ENCODE measurements at places on chromosomes 1 and 21. TPM values are rescaled to one million over a fixed set of nuclear protein-coding genes. Genes with fewer than 3 reads are reported as not detected.

DNA sequence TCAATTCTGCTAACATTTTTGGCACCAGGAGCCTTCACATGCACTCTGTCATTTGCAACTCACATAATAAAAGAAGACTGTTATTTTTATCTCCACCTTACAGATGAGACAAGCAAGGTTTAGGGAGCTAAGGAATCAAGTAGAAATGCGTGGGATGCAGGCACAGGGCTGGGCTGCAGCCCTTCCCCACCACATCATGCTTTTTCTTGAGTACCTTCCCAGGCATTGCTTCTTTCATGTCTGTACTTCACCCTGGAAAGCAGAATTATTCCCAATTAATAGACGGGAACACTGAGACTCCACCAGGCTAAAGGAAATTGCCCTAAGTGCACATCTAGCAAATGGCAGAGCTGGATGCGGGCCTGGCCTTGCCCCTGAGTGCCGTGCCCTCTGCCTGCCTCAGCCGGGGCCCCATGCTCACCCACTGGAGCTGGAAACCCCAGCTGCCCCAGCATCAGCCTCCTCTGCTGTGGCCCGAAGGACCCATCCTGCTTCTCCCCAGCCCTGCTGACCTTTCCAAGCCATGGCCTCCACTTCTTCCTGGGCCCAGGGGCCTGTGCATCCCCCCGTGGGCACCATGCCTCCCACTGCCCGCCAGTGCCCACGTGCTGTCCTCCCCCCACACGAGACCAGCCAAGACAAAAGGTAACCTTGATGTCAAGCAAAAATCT is 257.5 kb downstream of the TOMM20 start:
- H3K4me3 ChIP-seq: no peak overlapping the region
- no peaks in the 10 kb centered on the region for H3K36me3 ChIP-seq
- no peak overlapping the region for H3K27ac ChIP-seq

KCNN3 gene
- total RNA-seq: 0.08 TPM

LRRIQ3 gene
- total RNA-seq: 2.0 TPM

ATP13A2 gene
- total RNA-seq: 44.3 TPM

CRYBG2 gene
- total RNA-seq: 0.75 TPM

DNA sequence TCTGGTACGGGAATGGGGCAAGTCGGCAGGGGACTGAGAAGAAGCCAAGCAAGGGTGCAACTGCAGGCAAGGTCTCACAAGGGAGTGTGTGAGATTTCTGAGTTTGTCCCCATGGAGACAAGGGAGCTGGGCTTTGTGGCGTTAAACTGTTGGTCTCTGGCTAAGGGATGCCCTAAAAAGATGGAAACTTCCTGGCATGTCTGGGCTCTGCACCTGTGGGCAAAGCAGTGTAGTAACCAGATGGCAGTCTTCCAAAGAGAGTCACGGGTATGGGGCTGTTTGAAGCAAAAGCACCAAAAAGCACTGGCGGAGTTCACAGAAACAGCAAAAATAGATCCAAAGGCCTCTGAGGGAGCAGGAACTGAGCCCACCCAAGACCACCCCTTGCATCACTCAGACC is 104.8 kb upstream of the SLC44A3 start:
- no peaks in the 10 kb centered on the region for H3K36me3 ChIP-seq
- H3K27me3 ChIP-seq: peaks cover 8% of the 10 kb centered on the region
- H3K4me1 ChIP-seq: peaks cover 12% of the 10 kb centered on the region
- no peak overlapping the region for H3K27ac ChIP-seq
- H3K4me3 ChIP-seq: no peak overlapping the region

DNA sequence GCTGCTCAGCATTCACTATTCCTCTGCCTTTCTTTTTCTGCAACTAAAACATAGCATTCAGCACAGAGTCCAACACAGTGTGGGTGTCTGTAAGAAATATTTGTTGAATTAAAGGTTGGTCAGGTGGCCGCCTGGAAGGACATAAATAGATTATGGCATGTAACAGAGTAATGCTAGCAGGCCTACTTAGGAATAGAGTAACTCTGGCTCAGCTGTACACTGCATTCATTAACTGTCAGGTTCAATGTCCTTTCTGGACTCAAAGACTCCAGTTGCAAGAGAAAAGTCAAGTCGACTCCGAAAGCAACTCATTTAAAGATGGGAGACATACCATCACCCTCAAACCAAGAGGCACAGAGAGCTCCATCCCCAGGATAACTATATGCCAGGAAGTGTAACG is 116.0 kb downstream of the LMX1A start:
- no peaks in the 10 kb centered on the region for H3K36me3 ChIP-seq
- H3K4me3 ChIP-seq: no peak overlapping the region
- DNase-seq: no peak
- H3K4me1 ChIP-seq: peaks cover 3% of the 10 kb centered on the region

DNA sequence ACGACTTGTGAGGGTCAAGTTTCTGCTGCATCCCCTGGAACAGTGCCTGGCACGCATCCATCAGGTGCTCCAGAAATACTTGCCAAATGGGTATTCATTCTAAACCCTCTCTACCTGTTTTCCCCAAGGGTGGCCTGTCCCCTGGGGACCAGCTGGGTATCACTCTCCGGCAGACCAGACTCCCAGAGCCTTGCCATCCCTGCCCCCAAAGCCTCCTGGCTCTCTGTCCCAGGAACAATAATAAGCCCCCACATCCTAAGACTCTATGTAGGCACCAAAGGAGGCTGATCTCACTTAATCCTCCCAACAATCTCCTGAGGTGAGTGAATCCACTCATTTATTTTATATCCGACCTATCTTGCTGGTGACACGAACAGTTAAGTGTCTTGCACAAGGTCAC is 96.7 kb downstream of the MRPL37 start:
- H3K27ac ChIP-seq: peak overlapping the region; percentile 84
- no peak overlapping the region for H3K4me3 ChIP-seq
- peaks cover 96% of the 10 kb centered on the region for H3K4me1 ChIP-seq
- H3K36me3 ChIP-seq: no peaks in the 10 kb centered on the region
- no peak for DNase-seq
- H3K27me3 ChIP-seq: no peaks in the 10 kb centered on the region

- H3K36me3 ChIP-seq: peaks cover 2% of the 10 kb centered on the region
- H3K4me1 ChIP-seq: no peaks in the 10 kb centered on the region
- peaks cover 16% of the 10 kb centered on the region for H3K27me3 ChIP-seq
- no peak for DNase-seq
Observed at GRCh38 chr1:232244426-232244825, 385.5 kb downstream of the SIPA1L2 start.

GNB1 gene
- total RNA-seq: 231 TPM

- peaks cover 2% of the 10 kb centered on the region for H3K27me3 ChIP-seq
- H3K36me3 ChIP-seq: no peaks in the 10 kb centered on the region
- no peak overlapping the region for H3K4me3 ChIP-seq
- H3K4me1 ChIP-seq: no peaks in the 10 kb centered on the region
- no peak for DNase-seq
- no peak overlapping the region for H3K27ac ChIP-seq
Observed at GRCh38 chr1:2605509-2606395, 19.2 kb downstream of the PRXL2B start.

- H3K4me1 ChIP-seq: no peaks in the 10 kb centered on the region
- peaks cover 3% of the 10 kb centered on the region for H3K27me3 ChIP-seq
- no peak overlapping the region for H3K4me3 ChIP-seq
Observed at GRCh38 chr1:164602101-164602422, 43.1 kb downstream of the PBX1 start.

DNA sequence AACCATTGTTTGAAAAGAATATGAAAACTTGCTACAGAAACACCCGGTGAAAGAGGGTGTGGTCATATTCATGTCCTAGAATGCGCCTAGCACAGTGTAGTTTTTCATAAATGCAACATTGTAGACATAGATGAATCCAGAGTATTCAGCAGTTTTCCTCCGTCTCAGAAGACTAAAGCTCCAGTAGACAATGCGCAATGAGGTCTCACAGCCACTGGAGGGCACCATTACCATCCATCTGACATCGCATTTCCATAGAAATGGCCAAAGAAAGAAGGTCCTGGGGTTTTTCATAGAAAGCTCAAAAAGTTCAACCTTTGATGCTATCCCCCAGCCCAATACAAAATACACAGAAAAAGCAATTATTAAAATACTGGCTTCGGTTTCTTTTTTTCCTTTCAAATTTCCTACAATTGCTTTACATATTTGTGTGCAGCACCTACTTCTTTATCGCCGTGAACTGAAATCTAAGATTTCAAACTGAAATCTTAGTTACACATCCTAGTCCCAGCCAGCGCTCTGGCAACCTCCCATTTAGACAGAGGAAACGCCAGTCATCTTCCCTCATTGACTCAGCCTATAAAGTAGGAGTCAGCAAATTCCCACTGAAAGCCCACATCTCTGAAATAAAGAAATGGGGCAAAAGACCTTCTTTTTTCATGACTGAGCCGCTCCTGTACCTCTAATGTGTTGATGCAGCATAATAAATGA is 3.9 kb upstream of the CD58 start:
- peaks cover 9% of the 10 kb centered on the region for H3K27me3 ChIP-seq
- DNase-seq: peak; percentile 43
- H3K36me3 ChIP-seq: no peaks in the 10 kb centered on the region

- H3K4me1 ChIP-seq: no peaks in the 10 kb centered on the region
- H3K27ac ChIP-seq: no peak overlapping the region
- no peak overlapping the region for H3K4me3 ChIP-seq
- H3K27me3 ChIP-seq: peaks cover 3% of the 10 kb centered on the region
Observed at GRCh38 chr1:211910913-211911485, 80.4 kb upstream of the LPGAT1 start.

DNA sequence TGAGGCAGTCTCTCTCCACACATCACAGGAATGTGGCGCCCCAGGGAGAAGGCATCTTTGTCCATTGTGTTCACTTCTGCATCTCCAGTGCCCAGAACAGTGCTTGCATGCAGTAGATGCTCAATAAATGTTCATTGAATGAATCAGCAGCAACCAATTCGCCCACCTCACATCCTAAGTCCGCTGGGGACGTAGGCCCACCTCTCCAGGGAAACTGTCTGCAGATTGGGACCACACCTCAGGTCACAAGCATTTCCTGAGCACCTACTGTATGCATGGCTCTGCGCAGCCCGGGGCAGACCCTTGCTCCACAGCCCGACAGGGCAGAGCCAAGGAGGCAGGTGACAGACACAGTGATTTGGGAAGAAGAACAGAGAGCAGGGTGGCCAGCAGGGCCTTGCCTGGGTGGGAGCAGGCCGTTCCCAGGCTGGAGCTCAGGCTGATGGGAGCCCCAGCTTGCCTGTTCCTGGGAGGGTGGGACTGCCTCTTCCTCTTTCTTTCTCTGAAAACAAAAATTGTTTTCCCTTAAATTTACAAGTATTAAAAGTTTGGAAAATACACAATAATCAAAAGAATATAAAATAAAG is 25.8 kb upstream of the RUNX3 start:
- DNase-seq: no peak
- peak overlapping the region; percentile 84 for H3K27ac ChIP-seq
- no peaks in the 10 kb centered on the region for H3K27me3 ChIP-seq
- peaks cover 43% of the 10 kb centered on the region for H3K4me1 ChIP-seq
- no peak overlapping the region for H3K4me3 ChIP-seq

DNA sequence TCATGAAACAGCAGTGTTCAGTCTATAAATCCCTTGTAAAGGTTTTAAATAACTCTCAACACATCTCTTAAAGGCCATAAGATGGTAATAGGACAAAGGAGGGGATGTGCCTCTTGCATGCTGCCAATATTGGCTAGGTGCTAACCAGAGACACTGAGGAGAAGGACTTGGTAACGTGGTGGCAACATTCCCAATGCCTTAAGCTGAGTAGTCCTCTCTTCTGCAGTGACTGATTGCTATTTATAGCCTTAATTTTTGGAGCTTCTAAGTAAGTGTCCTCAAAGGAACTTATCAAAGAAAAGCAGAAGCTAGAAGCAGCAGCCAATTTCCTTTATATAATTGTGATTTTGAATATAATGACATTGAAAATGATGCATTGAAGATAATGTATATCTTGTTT is 63.0 kb downstream of the DPT start:
- H3K4me3 ChIP-seq: no peak overlapping the region
- H3K36me3 ChIP-seq: peaks cover 5% of the 10 kb centered on the region
- DNase-seq: no peak

- H3K4me1 ChIP-seq: peaks cover 4% of the 10 kb centered on the region
- no peak overlapping the region for H3K4me3 ChIP-seq
- H3K36me3 ChIP-seq: no peaks in the 10 kb centered on the region
- no peak for DNase-seq
Observed at GRCh38 chr1:31568895-31569595, 7.3 kb upstream of the TINAGL1 start.

KRTAP10-8 gene
- total RNA-seq: not detected

DNA sequence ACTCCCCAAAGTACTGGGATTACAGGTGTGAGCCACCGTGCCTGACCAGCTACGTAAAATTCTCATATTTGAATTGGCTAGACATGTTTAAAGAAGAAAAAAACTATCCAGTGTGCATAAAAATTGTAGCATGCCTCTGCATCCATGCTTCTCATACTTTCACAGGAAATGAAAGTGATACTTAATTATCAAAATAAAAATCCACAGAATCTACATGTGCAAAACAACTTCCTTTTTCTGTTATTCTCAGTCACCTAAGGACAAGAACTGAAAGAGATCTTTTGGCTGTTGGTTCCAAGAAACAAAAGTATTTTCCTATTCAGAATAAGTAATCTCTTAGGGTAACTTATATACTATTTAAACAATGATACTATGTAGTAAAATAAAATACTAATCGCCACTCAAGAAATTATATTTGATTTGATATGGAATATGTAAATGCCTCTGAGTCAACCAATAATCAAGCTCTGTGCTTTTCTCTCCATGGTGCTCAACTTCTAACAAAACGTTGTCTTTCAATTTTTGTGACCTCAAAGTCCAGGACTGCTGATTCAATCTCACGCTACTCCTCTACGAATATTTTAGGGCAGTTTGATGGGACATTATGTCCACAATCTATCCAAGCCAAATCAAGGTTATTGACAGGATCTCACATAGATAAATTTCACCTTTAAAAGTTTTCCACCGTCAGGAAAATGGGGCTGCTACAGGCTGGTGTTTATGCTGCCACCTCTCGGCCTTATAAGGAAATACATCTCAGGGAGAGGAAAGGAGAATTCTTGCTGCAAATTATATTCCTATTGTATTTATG is 102.7 kb downstream of the ZNF281 start:
- peaks cover 5% of the 10 kb centered on the region for H3K4me1 ChIP-seq
- H3K4me3 ChIP-seq: peak overlapping the region; percentile 21
- peak; percentile 42 for DNase-seq
- no peak overlapping the region for H3K27ac ChIP-seq
- H3K27me3 ChIP-seq: no peaks in the 10 kb centered on the region
- H3K36me3 ChIP-seq: no peaks in the 10 kb centered on the region

TCHHL1 gene
- not detected for total RNA-seq

DNA sequence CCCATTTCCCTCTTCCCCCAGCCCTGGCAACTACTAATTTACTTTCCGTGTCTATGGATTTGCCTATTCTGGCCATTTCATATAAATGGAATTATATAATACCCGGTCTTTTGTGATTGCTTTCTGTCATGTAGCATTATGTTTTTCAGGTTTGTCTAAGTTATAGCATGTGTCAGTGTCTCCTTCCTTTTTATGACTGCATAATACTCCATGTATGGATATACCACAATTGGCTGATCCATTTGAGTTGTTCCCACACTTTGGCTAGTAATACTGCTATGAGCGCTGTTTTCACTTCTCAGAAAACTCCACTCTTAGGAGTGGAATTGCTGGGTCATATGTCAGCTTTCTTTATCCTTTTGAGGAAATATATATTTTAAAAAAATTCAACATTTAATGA is 53.7 kb downstream of the HUNK start:
- H3K4me1 ChIP-seq: no peaks in the 10 kb centered on the region
- no peaks in the 10 kb centered on the region for H3K36me3 ChIP-seq
- no peak overlapping the region for H3K27ac ChIP-seq
- no peak overlapping the region for H3K4me3 ChIP-seq
- peaks cover 2% of the 10 kb centered on the region for H3K27me3 ChIP-seq

- H3K4me3 ChIP-seq: no peak overlapping the region
- H3K36me3 ChIP-seq: peaks cover 11% of the 10 kb centered on the region
- no peak overlapping the region for H3K27ac ChIP-seq
- no peaks in the 10 kb centered on the region for H3K27me3 ChIP-seq
Observed at GRCh38 chr1:224494343-224494742, 59.7 kb upstream of the WDR26 start.

NPPB gene
- total RNA-seq: not detected
